NAMALWA (cell line): ENCODE measurements at places on chromosomes 12 and 14.

- no peak for DNase-seq
Observed at GRCh38 chr14:24219521-24219920, 3.7 kb upstream of the MDP1 start.

DNA sequence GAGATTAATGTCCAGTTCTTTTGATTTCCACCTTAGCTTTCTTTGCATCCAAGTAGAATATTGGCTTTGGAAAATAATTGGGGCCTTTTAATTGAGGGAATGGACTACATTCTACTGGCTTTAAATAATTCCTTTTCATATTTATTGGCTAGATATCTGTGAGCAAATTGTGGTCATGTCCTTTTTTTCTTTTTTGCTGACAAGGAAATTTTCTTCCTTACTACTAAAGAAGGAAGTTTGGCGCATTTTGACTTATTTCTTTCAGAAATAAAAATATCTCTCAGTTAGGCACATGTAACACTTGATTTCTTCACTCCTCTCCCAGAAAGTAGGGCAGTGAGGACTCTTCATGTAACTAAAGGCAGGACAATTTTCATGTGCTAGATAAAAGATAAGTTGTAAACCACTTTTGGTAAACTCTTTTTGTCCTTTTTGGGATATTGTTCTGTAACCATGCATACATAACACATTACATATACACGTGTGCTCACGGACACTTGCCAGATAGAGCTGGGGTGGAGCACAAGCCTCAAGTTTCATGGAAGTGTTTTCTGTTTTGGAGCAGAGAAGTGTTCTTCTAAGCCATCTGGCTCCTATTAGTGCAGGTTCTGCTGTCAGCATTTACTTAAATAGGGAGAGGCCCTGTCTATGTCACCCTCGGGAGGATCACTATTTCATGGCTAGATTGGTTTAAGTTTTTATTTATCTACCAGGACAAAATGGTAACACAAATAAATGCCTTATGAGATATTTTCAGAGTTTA is 85.1 kb upstream of the LRIG3 start:
- DNase-seq: no peak

DNA sequence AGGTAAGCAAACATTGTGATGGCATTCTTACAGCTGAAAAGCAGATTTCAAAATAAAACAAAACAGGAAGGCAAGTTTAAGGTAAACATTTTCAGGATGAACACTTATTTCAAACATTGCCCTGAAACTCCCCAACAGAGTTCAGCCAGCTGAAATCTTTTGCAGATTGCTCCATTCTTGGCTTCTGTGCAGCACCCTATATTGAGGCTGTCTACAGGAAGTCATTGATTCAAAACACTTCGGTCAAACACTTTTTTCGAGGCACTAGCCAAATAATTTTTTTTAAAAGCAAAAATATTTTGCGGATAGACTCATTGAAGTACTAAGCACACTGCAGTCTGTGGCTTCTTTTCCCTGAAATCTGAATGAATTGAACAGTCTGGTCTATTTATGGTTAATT is 318.1 kb upstream of the PDE3A start:
- DNase-seq: no peak

DNA sequence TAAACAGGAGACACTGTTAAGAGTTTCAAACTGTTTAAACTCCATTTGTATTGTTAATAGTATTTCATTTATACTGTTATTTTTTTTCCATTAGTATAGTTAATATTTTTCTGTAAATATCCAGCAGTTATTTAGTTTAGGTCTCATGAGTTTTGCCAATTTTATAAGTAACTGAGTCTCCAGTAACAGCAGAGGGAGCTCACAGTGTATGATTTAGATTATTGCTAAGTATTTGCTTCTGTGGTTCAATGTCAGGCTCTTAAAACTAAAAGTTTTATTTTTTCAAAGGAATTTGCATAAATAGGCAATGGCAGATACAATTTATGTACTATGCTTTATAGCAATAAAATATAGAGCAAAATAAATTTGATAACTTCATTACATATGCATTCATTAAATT is 209.7 kb downstream of the ATXN7L3B start:
- no peak for DNase-seq

DNA sequence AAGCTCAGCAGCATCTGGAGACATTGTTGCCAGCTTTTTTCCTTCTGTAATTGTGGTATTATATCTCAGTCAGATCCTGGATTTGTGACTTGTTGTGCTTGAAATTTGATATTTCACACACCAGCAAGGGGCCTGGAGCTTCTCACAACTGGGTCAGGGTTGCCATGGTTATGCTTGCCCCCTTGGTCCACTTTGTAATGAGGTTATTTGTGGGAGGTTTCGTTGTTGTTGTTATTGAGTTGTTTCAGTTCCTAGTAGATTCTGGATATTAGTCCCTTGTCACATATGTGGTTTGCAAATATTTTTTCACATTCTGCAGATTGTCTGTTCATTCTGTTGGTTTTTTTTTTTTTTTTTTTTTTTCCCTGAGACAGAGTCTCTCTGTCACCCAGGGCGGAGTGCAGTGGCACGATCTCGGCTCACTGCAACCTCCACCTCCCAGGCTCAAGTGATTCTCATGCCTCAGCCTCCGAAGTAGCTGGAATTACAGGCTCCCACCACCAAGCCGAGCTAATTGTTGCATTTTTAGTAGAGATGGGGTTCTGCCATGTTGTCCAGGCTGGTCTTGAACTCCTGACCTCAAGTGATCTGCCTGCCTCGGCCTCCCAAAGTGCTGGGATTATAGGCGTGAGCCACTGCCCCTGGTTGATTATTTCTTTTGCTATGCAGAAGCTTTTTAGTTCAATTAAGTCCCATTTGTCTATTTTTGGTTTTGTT is 80.6 kb upstream of the ETV6 start:
- DNase-seq: no peak

GRCh38 chr14:28163233-28163632 is 603.4 kb upstream of the FOXG1 start:
- DNase-seq: no peak

- DNase-seq: no peak
Observed at GRCh38 chr14:53663709-53664108, 292.9 kb downstream of the BMP4 start.

DNA sequence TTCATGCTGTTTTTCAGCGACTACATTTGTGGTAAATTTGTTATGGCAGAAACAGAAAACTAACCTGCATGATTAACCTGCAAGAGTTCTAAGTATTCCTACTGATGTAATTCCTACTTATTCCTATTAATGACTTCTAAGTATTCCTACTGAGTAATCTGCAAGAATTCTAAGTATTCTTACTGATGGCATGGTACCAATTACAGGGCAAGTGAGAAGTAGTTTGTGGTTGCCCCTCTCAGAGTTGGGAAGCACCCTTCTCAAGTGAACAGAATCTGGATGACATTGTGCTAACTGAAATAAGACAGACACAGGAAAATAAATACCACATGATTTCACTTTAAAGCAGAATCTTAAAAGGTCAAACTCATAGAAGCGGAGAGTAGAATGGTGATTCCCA is 100.9 kb upstream of the CPNE8 start:
- DNase-seq: no peak

DNA sequence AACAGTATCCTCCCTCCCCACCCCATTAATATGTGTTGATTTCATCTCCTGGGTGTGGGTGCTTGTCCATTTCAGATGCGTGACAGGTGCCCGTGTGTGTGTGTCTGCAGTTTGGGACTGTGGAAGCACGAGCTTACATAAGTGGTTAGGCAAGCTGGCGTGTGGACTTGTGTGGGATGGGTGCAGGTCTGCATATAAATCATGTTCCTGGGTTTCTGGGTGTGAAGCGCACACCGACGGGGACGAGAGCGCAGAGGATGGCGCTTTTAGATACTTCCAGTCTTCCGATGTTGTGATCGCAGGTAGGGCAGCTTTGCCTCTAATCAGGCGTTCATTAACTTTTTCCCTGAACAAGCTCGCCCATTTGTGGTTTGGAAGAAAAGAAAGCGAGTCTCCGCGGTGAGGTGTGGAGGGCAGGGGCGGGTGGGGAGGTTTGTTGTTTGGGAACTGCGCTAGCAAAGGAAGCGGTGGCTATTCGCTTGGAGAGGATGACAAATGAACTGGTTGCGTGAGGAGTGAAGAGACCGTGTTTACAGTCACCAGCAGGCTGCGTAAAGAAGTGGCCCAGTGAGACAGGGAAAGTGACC is 865 bp downstream of the RGS6 start:
- DNase-seq: no peak

GRCh38 chr14:59439256-59439965 is 25.8 kb downstream of the GPR135 start:
- DNase-seq: no peak

GRCh38 chr12:43113616-43114015 is 438.4 kb downstream of the ADAMTS20 start:
- DNase-seq: no peak

GRCh38 chr12:92786045-92786444 is 83.3 kb downstream of the PLEKHG7 start:
- no peak for DNase-seq

DNA sequence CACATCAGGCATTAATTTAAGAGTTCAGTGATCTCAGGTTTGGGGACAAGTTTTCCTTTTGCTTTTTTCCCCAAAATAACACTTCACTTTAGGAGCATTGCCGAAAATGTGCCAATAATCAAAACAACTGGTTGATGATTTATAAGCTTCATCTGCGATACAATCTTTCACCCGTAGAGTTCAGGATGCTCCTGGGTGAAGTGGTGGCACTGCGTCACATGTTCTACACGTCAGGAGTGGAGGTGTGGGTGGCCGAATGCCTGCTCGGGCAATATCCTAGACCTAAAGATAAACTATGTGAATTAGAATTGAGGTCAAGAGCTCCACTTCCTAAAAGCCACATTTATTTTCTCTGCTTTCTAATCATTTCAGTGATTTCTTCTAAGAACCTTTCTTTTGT is 70.9 kb upstream of the DICER1 start:
- no peak for DNase-seq

DNA sequence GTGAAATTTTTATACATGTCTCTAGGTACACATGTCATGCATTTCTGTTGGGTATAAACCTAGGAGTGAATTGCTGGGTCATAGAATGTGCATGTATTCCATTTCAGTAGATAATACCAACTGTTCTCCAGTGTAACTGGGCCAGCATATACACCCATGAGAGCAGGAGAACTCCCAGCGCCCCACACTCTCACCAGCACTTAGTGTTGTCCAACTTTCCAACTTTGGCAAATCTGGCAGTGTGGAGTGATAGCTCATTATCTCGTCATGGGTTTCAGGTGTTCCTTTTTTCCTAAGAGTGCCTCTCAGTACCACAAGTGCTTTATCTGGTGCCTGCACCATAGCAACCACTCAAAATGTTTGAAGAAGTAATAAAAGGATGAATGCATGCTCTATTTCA is 40.1 kb downstream of the NGB start:
- DNase-seq: no peak

- no peak for DNase-seq
Observed at GRCh38 chr12:118982984-118983761, 1.8 kb downstream of the SRRM4 start.

DNA sequence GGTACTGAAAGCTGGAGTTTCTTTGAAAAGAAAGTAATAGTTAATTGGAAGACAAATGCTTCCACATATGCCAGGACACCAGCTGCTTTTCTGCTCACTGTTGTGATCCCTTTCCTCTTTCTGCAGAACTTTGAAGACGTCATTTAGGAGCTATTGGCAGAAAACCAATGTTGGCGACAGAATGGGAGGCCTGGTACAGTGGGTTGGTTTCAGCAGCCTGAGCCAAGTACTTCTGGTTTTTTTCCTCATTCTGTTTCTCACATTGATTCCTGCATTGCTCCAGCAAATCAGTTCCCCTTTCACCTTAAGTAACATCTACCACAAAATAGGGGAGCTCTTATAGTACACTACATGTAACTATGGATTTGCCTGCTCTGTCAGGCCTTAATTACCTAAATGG is 96.9 kb downstream of the FIGNL2 start:
- DNase-seq: no peak

- no peak for DNase-seq
Observed at GRCh38 chr12:11780521-11781101, 131.1 kb downstream of the ETV6 start.

DNA sequence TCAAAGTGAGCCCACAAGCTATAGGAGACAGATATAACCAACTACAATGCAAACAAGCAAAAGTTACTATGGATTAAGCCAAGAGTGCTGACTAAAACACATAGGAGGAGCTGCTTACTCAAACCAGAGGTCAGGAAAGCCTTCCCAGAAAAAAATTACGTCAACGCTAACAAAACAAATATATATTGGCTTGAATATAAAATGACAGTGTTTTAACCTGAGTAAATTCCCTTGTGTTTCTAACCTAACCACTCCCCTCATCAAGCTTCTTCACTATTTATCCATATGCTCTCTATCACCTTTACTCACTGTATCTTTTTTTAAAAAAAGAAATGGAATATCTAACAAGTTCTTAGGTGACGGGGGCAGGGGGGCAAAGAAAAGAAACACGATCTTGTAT is 115.9 kb downstream of the MED13L start:
- DNase-seq: no peak

- no peak for DNase-seq
Observed at GRCh38 chr12:38411426-38411825, 94.9 kb downstream of the ALG10B start.

- no peak for DNase-seq
Observed at GRCh38 chr12:128745772-128746689, 77.7 kb downstream of the SLC15A4 start.

DNA sequence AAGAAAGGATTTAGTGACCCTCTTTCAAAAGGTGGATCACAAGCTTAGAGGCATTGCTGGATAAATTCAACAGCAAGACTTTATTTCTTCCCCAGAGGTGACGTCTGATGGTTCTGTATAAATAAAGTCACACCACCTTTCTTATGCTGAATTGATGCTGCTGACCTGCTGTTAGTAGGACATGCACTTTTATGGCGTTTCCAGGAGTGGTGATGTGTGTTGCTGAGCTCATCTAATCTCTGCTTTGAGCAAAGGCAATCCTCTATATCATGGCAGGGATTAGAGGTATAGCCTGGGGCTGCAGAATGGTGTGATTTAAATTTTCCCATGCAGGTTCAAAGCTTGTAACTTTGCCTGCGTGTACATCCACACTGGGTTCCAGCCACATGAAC is 94.9 kb downstream of the ETV6 start:
- no peak for DNase-seq

DNA sequence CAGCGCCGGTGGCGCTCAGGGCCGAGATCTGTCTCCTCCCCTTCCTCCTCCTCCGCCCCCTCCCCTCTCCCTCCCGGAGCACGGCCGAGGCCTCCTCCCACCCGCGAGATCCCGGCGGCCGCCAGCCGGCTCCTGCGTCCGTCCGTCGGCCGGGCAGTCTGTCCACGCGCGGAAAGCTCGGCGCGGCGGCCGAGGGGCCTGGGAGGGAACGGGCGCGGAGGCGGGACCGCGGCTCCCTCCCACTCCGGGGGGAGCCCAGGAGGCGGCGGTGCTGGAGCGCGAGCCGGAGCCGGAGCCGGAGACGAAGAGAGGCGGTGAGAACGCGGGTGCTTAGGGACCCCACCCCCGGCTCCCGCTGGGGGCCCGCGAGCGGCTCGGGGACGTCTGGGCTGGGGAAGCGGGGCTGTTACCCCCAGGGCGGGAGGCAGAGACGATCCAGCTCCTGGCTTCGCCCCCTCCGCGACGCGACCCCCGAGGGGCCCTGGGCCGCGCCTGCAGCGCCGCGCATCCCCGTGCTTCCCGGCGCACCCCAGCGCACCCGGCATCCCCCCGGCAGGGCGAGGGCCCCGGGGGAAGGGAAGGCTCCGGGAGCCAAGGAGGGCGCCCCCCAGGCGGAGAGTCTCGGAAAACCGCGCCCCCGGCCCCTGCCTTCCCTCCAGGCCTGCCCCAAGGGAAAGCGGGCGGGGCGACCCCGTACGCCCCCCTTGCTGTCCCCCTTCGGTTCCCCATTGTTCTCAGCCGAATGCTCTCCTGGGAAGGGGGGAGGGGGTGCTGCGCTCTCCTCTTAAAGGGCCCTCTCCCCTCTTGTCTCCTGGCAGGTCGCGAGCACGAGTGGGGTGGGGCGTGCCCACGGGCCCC is at the start of gene DTX1:
DTX1 (plus strand) TSS at position 100 of the 858 bp plus-strand sequence. CDS start 1,463 bp downstream, outside the sequence.
- no peak for DNase-seq

GRCh38 chr14:105059035-105059924 is 6.0 kb downstream of the GPR132 start:
- DNase-seq: no peak
